Hematopoietic multipotent progenitor cell treated with erythropoietin and hydrocortisone succinate and interleukin-3 and kit ligand, for 8 days (in vitro differentiated cells): ENCODE measurements at places on chromosomes 3 and 15.

DNA sequence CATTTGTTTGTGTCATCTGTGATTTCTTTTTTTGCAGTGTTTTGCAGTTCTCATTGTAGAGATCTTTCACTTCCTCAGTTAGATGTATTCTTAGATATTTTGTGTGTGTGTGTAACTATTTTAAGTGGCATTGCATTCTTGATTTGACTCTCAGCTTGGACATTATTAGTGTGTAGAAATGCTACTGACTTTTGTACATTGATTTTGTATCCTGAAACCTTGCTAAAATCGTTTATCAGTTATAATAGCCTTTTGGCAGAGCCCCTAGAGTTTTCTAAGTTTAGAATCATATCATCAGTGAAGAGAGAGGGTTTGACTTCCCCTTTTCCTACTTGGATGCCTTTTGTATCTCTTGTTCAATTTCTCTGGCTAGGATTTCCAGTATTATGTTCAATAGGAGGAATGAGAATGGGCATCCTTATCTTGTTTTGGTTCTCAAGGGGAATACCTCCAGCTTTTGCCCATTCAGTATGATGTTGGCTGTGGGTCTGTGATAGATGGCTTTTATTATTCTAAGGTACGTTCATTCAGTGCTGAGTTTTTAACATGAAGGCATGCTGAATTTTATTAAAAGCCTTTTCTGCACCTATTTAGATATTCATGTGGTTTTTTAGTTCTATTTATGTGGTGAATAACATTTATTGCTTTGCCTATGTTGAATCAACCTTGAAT lies 211.7 kb downstream of the MBNL1 start:
- DNase-seq: no peak

- no peak for DNase-seq
These were observed 41.6 kb downstream of the USF3 start for GRCh38 chr3:113654851-113655250.

DNA sequence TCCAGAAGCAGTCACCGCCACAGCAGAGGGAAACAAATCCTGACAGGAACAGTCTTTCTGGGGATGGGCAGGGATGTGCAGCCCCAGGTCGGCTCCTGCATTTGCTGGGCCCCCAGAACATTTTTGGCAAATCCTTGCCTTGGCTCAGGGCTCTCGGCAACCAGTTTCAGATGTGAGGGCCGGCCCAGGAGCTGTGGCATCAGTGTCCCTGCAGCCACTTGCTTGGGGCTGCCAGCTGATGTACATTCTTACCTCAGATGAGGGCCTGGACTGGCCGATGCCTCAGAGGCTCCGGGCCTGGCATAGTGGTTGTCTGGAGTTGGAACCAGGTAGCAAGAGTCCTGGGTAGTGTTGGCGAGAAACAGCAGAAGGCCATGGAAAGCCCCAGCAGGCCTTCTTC lies 4.2 kb downstream of the CYB561D2 start:
- no peak for DNase-seq

DNA sequence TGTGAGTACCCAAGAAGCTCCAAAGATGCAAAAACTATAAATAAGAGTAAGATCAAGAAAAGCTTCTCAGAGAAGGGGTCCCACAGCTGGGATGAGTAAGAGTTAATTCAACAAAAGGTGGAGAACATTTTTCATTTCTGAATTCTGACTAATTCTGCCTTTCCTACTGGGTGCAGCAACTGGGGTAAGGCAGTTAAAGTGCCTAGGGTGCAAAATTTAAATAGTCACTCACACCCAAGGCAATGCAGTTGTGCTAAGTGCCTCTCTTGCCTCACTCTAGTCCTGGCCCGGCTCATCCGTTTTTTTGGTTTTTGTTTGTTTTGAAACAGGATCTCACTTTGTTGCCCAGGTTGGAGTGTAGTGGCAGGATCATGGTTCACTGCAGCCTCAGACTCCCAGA lies 240.2 kb downstream of the TP63 start:
- no peak for DNase-seq

- DNase-seq: peak; percentile 8
These were observed 27.0 kb downstream of the PLS1 start for GRCh38 chr3:142623194-142623593.

- no peak for DNase-seq
These were observed 15.1 kb upstream of the BLM start for GRCh38 chr15:90701880-90702630.

DNA sequence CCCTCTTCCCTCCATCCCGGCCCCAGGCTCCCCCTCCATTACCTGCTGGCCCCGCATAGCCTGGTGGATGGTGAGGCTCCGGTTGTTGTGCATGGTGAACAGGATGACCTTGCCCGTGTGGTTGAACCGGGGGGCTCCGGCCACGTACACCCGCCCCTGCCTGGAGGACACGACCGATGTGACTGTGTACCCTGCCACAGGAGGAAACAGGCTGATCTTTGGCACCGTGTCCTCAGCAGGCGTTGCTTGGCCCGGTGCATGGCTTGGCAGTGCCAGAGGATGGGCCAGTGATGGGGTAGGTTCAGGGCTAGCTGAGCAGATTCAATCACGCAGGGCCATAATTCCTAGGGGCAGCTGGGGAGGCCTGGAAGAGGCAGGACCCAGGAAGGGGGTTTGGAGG lies 58.1 kb downstream of the FEM1B start:
- no peak for DNase-seq

DNA sequence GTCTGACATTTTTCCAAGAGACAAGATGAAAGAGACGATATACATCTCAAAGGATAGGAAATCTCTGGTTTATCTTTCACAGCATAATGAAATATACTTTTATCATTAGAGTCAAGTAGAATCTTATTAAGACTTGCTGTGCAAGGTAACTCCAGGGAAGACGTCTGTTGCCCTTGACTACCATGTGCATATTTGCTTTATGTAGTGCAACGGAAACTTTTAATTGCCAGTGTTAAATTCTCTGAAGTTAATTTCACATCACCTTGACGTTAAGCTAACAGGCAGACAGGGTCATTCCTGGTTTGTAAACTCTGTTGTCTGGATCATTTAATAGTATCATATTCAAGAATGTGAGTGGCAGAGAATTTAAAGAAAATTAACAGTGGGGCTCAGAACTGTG lies 82.8 kb downstream of the LRTM1 start:
- no peak for DNase-seq

GRCh38 chr15:29133321-29133720 lies 136.3 kb downstream of the NSMCE3 start:
- no peak for DNase-seq

- peak; percentile 38 for DNase-seq
These were observed 55.4 kb downstream of the EOMES start for GRCh38 chr3:27666708-27667107.

GRCh38 chr15:29361560-29361959 lies 91.9 kb upstream of the NSMCE3 start:
- DNase-seq: no peak

- DNase-seq: no peak
These were observed 29.2 kb upstream of the MUC13 start for GRCh38 chr3:124963755-124964154.

- DNase-seq: no peak
These were observed 26.6 kb downstream of the ALDH1L1 start for GRCh38 chr3:126153695-126154360.

GRCh38 chr3:139757448-139758030 lies 79.8 kb upstream of the NMNAT3 start:
- DNase-seq: no peak

DNA sequence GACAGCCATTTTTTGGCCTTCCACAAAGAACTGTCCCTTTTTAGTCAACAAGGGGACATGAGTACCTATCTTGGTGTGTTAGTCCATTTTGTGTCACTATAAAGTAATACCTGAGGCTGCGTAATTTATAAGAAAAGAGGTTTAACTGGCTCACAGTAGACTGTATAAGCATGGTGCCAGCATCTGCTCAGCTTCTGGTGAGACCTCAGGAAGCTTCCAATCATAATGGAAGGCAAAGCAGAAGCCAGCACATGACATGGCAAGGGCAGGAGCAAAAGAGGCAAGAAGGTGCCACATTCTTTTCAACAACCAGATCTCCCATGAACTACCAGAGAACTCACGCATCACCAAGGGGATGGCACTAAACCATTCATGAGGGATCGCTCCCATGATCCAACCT lies 66.1 kb upstream of the VGLL4 start:
- DNase-seq: no peak

DNA sequence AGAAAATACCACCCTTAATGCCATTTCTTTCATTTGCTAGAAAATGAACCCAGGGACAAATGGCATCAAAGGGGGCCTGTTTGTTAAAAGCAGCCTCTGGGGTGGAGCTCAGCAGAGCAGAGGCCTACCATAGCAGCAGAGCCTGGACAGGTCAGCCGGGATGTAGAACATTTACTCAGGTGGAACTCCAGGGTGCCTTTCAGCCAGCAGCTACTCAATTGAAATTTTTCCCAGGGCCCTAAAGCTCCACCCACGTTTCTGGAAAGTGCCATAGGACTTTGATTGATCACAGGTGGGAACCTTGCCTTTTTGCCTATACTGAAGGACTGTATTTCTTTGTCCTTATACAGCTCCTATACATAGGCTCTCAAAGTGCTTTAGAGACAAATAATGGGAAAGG lies 74.5 kb upstream of the C15orf61 start:
- no peak for DNase-seq

- no peak for DNase-seq
These were observed 819.1 kb downstream of the TUSC7 start for GRCh38 chr3:117528688-117529087.

GRCh38 chr3:53156368-53156834 lies 4.6 kb upstream of the PRKCD start:
- no peak for DNase-seq

DNA sequence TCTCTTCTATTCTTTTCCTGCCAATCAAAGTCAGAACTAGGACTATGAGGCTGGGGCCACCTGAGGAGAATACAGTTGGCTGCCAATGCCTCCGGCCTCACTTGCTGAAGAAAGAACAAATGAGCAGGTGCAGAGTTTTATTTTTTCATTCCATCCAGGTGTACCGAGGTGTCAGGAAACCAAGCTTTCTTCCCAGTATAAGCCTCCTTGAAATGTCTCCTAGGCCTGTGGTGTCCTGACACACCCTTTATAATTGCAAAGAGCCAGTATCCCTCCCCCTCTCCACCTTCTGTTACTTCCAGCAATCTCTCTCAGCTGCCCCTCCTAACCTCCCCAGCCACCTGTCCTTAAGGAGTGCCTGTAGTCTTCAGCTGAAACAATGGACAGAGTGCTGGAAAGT lies 127.9 kb downstream of the SLC9A9 start:
- no peak for DNase-seq

GRCh38 chr3:115961380-115961779 lies 338.1 kb downstream of the GAP43 start:
- DNase-seq: no peak

GRCh38 chr3:187774185-187774789 lies 29.0 kb upstream of the BCL6 start:
- DNase-seq: no peak

GRCh38 chr15:33964665-33965040 lies 3.6 kb upstream of the CHRM5 start:
- DNase-seq: no peak

- no peak for DNase-seq
These were observed 92.2 kb upstream of the AGTR1 start for GRCh38 chr3:148605521-148605920.

DNA sequence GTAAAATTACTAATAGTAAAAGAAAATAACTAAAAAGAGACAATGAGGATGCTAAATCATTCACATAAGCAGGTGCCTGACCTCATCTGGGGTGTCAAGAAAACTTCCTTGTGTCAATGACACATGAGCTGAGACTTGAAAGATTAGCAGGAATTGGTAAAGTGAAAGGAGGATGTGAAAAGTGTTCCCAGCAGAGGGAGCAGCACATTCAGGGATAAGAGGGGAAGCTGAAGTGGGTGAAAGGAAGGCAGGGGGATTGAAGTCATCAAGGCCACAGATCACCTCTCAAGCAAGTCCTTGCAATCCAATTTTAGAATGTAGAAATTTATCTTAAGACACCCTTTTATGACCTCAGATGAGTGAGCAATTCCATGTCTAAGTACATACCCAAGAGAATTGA lies 60.2 kb upstream of the ACP3 start:
- DNase-seq: peak; percentile 63

GRCh38 chr3:38989917-38990510 lies 61.7 kb downstream of the SCN11A start:
- no peak for DNase-seq

DNA sequence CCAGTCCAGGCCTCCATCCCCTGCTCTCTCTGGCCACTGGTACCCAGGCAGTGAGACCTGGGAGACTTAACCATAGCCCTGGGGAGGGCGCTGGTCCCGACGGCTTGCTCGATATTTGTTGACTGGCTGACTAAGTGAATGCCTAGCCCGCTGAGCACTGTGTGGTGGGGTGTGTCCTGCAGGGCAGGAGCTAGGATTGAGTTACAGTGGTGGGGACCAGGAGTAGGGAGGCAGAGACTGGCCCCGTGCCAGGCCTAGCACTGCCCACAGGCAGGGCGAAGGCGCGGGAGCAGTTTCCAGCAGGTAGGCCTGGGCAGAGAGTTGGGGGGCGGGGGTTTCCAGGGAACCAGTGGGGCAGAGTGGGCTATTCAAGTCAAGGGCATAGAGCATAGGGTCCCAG lies at the start of gene VILL:
Gene VILL (plus strand): TSS at position 260 of the 400 bp plus-strand sequence. CDS start 2,887 bp downstream, outside the sequence.
- no peak for DNase-seq

DNA sequence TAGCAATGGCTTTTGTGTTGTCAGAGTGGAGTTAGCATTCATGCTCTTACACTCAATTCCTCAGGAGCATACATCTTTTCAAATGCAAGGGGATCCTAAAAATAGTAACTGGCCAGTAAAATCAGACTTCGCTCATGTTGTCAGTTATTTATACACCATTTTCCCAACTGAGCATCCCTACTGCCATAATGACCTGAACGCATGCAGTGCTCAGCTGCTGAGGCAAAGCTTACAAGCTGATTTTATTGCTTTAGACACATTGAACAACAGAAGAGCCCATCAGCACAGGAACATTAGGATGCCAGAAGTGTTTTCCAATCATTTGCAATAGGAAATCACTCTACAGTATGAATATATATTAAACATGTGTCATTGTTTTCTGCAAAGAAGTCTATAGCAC lies 689.7 kb upstream of the BCHE start:
- DNase-seq: no peak

- DNase-seq: no peak
These were observed 50.9 kb downstream of the BOC start for GRCh38 chr3:113262304-113262665.

GRCh38 chr15:92907896-92908712 lies 8.0 kb downstream of the CHD2 start:
- peak; percentile 60 for DNase-seq

- no peak for DNase-seq
These were observed 32.4 kb upstream of the NMNAT3 start for GRCh38 chr3:139710212-139710611.
